H4 (cell line): ENCODE measurements at places on chromosomes 4 and X. TPM values are rescaled to one million over a fixed set of nuclear protein-coding genes. Genes with fewer than 3 reads are reported as not detected.

Gene GABRG1
- total RNA-seq = 1.0 TPM in 2 replicates

Gene FABP2
- not detected in 2 replicates for total RNA-seq

Gene FGFBP2
- 0.10 and 0.27 TPM in 2 replicates for total RNA-seq

Gene RHOXF1
- not detected in 2 replicates for total RNA-seq

DNA sequence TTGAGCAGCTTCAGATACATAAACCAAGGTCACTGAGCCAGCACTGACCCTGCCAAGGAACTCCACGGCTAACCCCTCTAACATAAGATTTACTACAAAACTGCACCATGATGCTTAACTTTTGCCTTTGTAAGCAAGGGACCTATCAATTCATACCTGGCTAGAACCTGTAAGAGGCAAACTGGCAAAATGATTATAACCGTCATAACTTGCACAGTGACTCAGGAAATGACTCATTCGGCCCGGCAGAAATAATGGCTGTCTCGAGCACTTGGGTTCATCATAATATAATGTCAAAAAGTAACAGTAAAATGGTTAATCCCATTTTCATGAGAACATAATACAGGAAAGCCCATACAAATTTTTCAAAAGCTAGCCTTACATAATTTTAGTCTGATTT, 17.2 kb downstream of the RASGEF1B start:
- no peak for DNase-seq

- no peak for DNase-seq
Observed at GRCh38 chr4:89556601-89557305, 249.2 kb upstream of the GPRIN3 start.

DNA sequence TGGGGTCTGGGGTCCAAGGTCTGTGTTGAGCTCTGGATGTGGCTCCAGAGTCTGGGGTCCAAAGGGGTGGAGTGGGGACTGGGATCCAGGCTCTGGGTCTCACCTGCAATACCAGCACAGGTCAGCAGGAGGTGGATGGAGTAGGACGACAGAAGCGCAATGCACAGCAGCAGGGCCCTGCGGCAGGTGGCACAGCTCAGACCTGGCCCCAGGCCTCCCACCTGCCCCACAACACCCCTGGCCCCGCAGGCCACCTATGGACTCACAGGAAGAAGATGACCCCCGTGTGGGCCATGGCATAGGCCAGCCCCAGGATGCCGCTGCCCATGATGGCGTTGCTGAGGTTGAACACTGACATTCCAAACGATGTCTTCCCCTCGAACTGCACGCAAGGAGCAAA, 3.4 kb downstream of the SLC38A5 start:
- DNase-seq = no peak

- no peak for DNase-seq
Observed at GRCh38 chrX:27715610-27716009, 92.2 kb upstream of the MAGEB10 start.
